ENCODE measurements at places on chromosomes 11 and 22. TPM values are rescaled to one million over a fixed set of nuclear protein-coding genes. Genes with fewer than 3 reads are reported as not detected.

EFCAB6 gene
- total RNA-seq: not detected

OR52I2 gene
- not detected for total RNA-seq

ACR gene
- total RNA-seq: not detected

UPK3A gene
- total RNA-seq: not detected

MYO18B gene
- total RNA-seq: 1.3 TPM

CCDC188 gene
- 0.41 TPM for total RNA-seq

LRRC74B gene
- total RNA-seq: not detected

FXYD6 gene
- not detected for total RNA-seq

NLRP14 gene
- 0.24 TPM for total RNA-seq

MUC6 gene
- total RNA-seq: not detected

INS gene
- not detected for total RNA-seq

XKR3 gene
- not detected for total RNA-seq

CENPM gene
- 53.5 TPM for total RNA-seq

RHOD gene
- 0.59 TPM for total RNA-seq

OR6T1 gene
- total RNA-seq: not detected
